ENCODE measurements at places on chromosomes 16 and 17. TPM values are rescaled to one million over a fixed set of nuclear protein-coding genes. Genes with fewer than 3 reads are reported as not detected.

XYLT1 gene
- total RNA-seq = 32.7 TPM

DPEP2 gene
- not detected for total RNA-seq

BIRC5 gene
- 0.57 TPM for total RNA-seq

PPY gene
- not detected for total RNA-seq

SLC38A8 gene
- not detected for total RNA-seq

SHISA9 gene
- not detected for total RNA-seq

TRIM72 gene
- not detected for total RNA-seq

CHST6 gene
- total RNA-seq = 0.27 TPM

ASGR2 gene
- total RNA-seq = not detected

OTOA gene
- total RNA-seq = 0.09 TPM

PRKCB gene
- 0.16 TPM for total RNA-seq

MAPT gene
- total RNA-seq = 1.9 TPM

OTOP2 gene
- total RNA-seq = not detected

NETO2 gene
- total RNA-seq = 1.7 TPM

SHISA6 gene
- total RNA-seq = not detected

IRF8 gene
- total RNA-seq = not detected

SUZ12 gene
- total RNA-seq = 36.2 TPM

CACNG3 gene
- total RNA-seq = not detected

RASD1 gene
- not detected for total RNA-seq

CLDN9 gene
- not detected for total RNA-seq

CCDC154 gene
- total RNA-seq = 0.41 TPM

RBFOX1 gene
- total RNA-seq = not detected

MRC2 gene
- total RNA-seq = 245 TPM

CDC42EP4 gene
- total RNA-seq = 35.5 TPM

ABCC11 gene
- total RNA-seq = 0.09 TPM

TCAP gene
- total RNA-seq = 0.49 TPM

RHBDL3 gene
- total RNA-seq = not detected

RAC3 gene
- 6.2 TPM for total RNA-seq

KCNG4 gene
- not detected for total RNA-seq

IL21R gene
- total RNA-seq = 0.54 TPM

ADGRG3 gene
- total RNA-seq = not detected

CBFA2T3 gene
- total RNA-seq = not detected

HBA2 gene
- total RNA-seq = not detected

VAMP2 gene
- 6.0 TPM for total RNA-seq

CES3 gene
- total RNA-seq = not detected

TAT gene
- total RNA-seq = not detected

PNMT gene
- not detected for total RNA-seq

DEXI gene
- total RNA-seq = 35.2 TPM

NFATC3 gene
- total RNA-seq = 36.3 TPM

EEF2K gene
- total RNA-seq = 57.3 TPM

GP1BA gene
- total RNA-seq = not detected

KRT26 gene
- total RNA-seq = not detected

SLC13A2 gene
- total RNA-seq = not detected

DNAAF8 gene
- not detected for total RNA-seq

ASPHD1 gene
- total RNA-seq = 1.5 TPM

TMEM97 gene
- 20.5 TPM for total RNA-seq

TNP2 gene
- not detected for total RNA-seq

ADAD2 gene
- total RNA-seq = not detected

MPP2 gene
- total RNA-seq = 3.2 TPM

FBXW10 gene
- not detected for total RNA-seq

TNFSF13 gene
- total RNA-seq = 1.4 TPM
